ENCODE measurements at places on chromosomes 11 and 22. TPM values are rescaled to one million over a fixed set of nuclear protein-coding genes. Genes with fewer than 3 reads are reported as not detected.
A peak's percentile ranks its signal among the peaks of the same experiment; 100 is the strongest.

The UPK3A gene
- total RNA-seq = not detected

DNA sequence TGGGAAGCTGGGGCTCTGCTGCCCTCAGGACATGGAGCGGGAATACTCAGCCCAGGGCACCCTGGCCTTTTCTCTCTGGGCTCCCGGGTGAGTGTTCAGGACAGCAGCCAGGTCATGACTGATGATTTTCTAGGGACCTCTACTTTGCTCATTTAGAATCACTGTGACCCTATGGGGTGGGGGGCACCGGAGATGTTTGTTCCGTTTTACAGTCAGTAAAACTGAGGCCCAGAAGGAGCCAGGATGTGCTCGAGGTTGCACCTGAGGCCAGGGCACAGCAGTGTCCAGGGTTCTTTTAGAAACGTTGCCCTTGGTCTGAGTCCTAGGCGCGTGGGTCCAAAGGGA, 48.1 kb downstream of the SMIM38 start:
- H3K4me1 ChIP-seq = peaks cover 7% of the 10 kb centered on the region
- H3K27me3 ChIP-seq = peaks cover 22% of the 10 kb centered on the region

DNA sequence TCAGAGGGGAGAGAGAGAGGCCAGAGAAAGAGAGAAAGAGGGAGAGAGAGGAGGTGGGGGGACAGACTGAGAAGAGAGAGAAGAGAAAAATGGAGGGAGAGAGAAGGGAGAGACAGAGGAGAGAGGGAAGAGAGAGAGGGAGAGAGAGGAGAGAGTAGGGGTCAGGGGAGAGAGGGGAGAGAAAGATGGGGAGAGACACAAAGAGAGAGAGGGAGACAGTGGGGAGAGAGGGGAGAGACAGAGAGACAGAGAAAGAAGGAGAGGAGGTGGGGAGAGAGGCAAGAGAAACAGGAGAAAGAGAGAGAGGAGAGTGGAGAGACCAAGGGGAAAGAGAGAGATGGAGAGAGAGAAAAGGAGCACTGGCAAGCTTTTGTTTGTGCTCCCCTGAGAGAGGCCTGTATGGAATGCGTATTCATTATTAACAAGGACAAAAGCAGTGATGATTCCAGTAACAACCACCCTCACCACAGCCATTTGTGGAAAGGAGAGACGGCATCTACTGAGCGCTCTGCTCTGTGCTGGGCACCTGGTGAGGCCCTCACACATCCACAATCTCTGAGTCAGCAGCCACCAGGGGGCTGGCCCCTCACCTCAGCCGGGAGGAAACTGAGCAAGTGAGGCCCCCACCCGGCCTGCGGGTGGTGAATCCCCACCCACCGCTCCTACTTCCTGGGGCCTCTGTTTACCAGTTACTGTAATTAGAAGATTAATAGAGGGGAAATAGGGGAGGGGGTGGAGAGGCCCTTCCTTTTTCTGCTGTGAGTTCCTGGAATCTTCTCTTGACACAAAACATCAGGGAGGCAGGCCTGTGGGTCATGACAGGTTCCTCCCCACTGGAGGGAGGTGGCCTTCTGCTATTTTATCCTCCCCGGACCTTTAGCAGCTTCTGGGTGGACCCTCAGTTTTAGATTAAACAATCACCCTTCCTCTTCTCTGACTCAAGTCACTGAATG, 14.6 kb upstream of the MIAT start:
- peak overlapping the region; percentile 35 for H3K27ac ChIP-seq
- no peak for DNase-seq
- no peaks in the 10 kb centered on the region for H3K36me3 ChIP-seq
- H3K4me1 ChIP-seq = peaks cover 11% of the 10 kb centered on the region
- H3K4me3 ChIP-seq = no peak overlapping the region
- H3K27me3 ChIP-seq = peaks cover 32% of the 10 kb centered on the region

DNA sequence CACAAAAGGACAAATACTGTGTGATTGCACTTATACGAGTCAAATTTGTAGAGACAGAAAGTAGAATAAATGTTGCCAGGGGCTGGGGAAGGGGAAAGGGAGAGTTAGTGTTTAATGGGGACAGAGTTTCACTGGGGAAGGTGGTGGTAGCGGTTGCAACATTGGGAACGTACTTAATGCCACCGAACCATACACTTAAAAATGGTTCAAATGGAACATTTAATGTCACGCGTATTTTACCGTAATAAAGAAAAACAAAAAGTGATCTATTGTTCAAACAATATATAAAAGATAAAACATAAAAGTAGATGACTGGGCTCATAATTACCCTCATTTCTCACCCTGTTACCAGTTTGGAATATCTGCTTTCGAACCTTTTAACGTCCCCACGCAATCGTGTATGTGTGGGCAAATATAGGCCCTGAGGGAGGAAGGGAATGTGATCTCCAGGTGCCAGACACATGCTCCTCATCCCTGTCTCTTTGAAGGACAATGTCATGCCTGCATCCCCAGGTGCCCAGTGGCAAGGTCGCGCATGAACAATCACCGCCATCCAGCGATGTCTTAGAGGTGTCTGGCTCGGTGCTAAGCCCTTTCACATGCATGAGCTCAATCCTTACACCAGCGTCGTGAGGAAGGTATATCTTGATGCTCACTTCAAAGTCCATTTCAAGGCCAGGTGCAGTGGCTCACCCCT, 35.3 kb downstream of the LIF start:
- H3K4me1 ChIP-seq = peaks cover 32% of the 10 kb centered on the region
- H3K27ac ChIP-seq = no peak overlapping the region
- peaks cover 12% of the 10 kb centered on the region for H3K27me3 ChIP-seq
- H3K4me3 ChIP-seq = no peak overlapping the region
- H3K36me3 ChIP-seq = no peaks in the 10 kb centered on the region

The OVOL1 gene
- total RNA-seq = not detected

Data from muscle of leg (tissue), 16 donors.